Activated CD4-positive, alpha-beta T cell treated with anti-CD3 and anti-CD28 coated beads, Interleukin-2, amount 50 U/mL, for 48 hours (primary cell): ENCODE measurements at places on chromosomes 7 and 10.

DNA sequence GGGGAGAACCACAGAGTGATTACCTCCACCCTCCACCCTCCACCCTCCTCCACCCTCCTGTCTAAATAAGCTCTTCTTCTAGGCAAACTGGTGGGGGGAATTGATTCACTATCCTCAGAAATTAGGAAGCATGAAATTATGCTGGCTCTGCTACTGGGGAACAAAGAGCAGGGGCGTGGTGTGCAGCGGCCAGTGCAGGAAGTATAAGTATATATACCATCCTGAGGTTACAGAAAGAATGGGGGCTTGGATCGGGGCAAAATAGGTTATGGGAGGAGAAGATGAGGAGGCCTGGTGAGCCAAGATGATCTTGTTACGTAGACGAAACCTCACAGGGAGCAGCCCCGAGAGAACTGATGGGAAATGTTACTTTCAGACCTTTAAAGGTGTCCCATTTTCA is 49.1 kb downstream of the SYPL1 start:
- no peak for DNase-seq

GRCh38 chr7:43735403-43735801 is 6.1 kb upstream of the COA1 start:
- peak; percentile 50 for DNase-seq

GRCh38 chr7:29139191-29139590 is 7.1 kb downstream of the CPVL start:
- no peak for DNase-seq

DNA sequence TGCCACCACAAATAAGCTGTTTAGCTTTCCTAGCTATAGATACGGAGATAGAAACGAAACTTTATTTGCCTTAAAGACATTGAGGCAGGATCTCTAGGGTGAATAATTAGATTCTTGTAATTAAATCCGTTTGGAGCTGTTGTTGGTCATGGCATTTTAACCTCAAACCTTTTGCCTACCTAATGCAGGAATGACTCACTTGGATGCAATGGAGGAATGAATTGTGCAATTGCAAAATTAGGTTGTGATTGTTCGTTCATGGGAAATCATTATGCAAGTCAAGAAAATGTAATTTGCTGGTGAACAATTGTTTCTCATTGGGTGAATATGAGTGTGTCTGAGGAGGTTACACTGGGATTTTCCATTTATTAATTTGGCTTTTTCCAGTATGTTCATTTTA is 703.5 kb downstream of the GATA3 start:
- no peak for DNase-seq

DNA sequence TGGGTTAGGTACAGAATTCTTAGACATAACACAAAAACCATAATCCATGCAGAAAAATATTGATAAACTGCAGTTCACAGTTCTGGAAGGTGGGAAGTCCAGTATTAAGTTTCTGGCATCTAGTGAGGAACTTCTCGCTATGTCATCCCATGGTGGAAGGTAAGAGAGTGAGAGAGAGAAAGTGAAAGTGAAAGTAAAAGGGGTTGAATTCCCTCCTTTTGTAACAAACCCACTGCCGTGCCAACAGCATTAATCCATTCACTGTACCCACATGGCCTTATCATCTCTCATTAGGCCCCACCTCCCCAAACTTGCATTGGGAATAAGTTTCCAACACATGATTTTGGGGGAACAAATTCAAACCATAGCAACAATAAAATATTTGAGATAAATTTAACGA is 17.1 kb downstream of the ZNF485 start:
- no peak for DNase-seq

- DNase-seq, result no peak
Observed at GRCh38 chr7:108291791-108292440, 161.8 kb upstream of the LAMB4 start.

DNA sequence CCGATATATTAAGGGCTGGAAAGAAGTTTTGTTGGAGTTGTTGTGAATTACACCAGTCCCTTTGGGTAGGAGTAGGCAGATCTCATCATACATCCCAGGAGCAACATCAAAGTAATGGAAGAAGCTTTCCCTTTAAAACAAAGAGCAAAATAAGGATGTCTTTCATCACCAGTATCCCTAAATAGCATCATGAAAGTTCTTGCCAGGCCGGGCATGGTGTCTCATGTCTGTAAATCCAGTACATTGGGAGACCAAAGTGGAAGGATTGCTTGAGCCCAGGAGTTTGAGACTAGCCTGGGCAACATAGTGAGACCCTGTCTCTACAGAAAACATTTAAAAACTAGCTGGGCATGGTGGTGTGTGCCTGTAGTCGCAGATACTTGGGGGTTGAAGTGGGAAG is 38.7 kb downstream of the LRRC20 start:
- no peak for DNase-seq

GRCh38 chr7:55488216-55488615 is 84.1 kb downstream of the VOPP1 start:
- no peak for DNase-seq

DNA sequence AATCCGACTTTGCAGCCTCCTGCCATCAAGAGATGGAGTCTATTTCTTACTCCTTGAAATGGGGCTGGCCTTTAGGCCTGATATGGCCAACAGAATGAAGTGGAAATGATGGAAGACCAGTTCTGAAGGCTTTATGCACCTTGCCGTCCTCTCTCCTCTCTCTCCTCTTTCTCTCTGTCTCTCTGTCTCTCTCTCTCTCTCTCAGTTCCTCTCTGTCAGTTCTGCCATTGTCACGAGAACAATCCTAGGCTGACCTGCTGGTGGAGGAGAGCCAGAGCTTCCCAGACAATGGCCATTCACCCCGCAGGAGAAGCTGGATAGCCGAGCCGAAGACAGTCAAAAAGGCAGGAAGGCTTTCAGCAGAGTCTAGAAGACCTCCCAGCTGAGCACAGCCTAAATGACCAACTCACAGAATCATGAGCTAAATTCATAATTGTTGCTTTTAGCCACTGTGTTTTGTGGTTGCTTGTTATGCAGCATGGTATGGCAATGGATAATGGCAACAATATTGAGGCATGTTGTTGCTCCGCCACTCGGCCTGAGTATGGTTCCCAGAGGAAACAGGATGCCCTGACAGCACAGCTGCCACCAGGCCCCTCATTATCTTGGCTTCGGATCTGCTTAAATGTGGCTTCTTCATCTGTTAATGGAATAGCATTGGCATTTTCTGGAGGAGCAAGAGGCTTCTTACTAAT is 35.5 kb downstream of the FRMPD2 start:
- no peak for DNase-seq

- DNase-seq, result no peak
Observed at GRCh38 chr7:127393368-127394058, 1.0 kb upstream of the ZNF800 start.

- DNase-seq, result no peak
Observed at GRCh38 chr10:89867964-89868363, 166.6 kb downstream of the KIF20B start.

DNA sequence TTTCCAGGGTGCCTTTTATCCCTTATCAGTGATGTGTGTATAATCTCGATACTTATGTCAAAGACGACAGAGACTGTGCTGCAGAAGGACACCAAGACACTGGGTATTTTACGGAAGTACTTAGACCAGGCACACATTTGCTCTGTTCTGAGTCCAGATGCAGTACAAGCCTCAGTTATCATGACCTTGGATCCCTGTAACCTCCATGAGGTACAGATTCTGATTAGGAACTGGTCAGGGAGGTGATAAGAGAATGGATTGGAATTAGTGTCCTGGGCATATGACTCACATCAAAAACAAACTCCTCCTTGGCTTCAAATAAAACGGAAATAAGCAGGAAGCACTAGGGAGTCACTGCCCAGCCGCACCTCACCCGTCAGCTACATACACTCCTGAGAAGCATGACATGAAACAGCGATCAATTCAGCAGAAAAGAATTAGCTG is 146.5 kb downstream of the SFMBT2 start:
- DNase-seq, result no peak

GRCh38 chr10:132806110-132806509 is 20.2 kb upstream of the NKX6-2 start:
- no peak for DNase-seq

DNA sequence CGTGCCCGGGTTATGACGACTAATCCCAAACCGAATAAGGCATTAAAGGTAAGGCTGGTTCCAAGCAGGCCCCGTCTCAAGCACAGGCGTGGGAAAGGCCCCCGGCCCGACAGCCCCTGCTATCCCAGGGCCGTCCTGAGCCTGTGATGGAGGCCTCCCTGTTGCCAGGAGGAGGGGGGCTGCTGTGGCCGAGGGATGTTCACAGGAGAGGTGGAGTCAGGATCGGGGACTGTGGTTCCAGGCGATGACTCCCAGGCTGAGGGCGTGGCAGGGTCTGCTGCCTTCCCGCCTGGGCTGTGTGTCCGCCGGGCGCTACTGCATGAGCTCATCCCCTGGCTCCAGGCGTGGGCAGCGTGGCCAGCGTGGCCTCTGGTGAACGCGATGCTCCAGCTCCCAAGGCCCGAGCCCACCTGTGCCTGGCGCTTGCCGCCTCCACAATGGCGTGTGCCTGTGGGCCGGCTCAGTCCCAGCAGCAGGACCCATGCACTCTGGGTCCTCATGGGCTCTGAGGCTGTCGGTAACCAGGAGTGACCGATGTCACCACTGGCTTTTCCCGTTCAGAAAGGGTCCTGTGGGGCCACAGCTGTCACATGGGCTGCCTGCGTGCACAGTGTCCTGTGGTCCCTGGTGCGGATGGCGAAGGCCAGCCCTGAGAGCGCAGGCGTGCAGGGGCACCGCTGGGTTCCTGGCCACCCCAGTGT is 8.8 kb downstream of the MAFK start:
- DNase-seq, result no peak

DNA sequence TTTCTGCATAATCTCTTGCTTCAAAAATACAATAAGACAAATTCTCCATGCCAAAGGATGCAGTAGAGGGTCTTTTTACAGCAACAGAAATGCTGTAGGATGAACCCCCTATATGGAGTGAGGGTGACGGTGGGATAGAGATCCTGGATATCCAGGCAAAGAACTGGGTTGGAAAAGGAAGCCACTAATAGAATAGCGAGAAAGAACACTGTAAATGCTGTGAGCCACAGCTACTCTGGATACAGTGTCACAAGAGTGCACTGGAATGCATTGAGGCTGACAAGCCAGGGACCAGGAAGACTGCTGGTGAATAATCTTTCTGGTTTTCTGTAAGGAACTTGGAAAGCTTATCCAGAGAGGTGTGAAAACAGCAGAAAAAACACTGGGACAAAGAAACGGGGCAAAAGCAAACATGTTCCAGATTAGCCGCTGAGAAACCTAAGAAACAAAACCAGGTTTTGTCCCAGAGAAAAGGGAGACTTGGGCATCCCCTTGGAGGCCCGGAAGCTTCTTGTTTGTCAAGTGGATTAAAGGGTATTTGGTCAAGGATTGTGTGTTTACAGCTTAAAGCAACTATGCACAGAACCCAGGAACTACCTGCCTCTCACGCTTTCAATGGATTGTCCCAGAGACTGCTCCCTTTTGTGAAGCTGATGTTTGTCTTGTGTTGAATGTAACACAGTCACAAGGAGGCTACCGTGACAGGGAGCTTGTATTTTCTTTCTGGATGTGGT is 6.2 kb upstream of the MSMB start:
- DNase-seq, result no peak

DNA sequence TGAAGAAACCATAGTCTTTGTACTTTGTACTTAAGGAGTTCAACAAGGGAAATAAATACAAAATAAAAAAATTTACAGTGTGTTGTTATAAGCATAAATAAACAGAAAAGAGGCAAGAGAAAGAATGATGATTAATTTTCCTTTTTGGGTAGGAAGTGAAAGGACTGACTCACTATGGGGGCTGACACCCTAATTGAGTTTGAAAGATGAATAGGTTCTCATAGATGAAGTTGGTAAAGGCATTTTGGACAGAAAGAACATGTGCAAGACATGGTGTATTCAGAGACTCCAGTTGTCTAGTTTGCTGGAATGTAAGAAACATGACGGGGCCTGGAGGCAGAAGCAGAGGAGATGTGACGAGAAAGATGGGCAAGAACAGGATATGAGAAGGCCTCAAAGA is 83.7 kb downstream of the VPS50 start:
- no peak for DNase-seq

DNA sequence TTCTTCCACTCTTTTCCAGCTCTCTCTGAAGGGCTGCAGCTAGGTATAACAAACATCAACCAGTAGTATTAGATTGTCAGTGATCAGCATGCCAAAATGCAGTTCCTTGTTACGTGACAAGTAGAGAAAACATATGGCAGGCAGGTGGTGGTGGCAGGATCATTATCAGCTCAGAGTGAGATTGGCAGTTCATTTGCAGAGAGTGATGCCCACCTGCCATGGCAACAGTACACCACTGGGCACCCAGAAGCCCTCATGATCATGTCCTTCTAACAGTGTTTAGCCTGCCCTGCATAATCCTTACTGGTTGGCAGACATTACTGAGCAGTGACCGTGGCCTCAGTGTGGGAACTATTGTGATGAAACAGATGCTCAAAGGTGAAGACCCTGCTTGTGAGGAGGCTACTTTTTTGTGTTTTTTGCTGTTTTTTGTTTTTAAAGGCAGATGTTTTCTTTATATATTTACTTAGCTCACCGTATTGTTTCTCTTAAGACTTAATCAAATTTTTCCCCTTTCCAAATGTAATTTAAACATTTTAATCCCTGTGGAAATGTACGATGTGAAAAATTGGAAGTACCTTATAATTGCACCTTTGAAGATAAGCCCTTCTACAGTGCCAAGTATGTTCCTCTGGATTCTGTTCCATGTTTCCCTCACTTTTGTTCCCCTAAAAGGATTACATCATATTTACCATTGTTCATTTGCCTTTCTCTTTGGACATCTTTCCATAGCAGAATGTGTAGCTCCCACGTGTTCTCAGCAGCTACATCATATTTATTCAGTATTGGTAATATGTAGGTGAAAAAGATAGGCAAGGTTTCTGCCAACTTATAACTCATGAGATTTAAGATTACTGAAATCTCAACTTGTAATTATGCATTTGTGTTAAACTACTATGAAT is 179.6 kb downstream of the SND1 start:
- no peak for DNase-seq

DNA sequence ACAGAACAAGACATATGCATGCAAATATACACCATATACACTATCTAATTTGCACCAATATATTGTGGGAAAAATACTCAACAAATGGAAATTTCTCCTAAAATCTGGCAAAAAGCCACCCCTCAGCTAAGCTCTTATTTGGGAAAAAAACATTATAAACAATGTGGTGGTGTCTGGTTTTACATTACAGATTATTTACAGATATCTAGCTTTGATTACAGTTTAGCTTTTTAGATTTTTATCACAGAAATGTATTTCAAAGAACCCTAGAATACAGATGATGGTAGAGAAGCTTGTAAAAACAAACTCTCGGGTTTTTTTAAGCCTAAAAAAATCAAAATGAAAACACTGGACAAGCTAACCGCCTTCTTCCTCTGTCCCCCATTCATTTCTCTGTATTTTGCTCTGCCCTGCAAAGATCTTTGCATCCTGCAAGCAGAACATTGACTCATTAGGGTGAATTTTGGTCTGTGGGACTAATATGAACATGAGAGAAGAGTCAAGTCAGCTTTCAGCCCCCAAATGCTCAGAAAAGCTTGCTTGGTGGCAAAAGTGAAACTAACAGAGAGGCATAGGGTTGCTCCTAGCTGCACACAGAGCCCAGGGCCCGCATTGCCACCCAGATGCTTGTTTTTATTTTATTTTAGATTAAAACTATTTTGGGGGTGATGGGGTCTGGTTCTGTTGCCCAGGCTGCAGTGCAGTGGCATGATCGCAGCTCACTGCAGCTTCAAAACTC is 88.8 kb upstream of the LYZL1 start:
- no peak for DNase-seq
